ENCODE measurements at places on chromosomes 4 and X. TPM values are rescaled to one million over a fixed set of nuclear protein-coding genes. Genes with fewer than 3 reads are reported as not detected.

ATP6AP2 gene
- 85.2 TPM for total RNA-seq

CLDN2 gene
- 0.32 TPM for total RNA-seq

PPP1R2C gene
- total RNA-seq, result not detected

CHST7 gene
- 81.6 TPM for total RNA-seq

PROM1 gene
- 40.0 TPM for total RNA-seq

MAP7D2 gene
- total RNA-seq, result 0.48 TPM

GRCh38 chrX:95076449-95076848 is 1402.4 kb downstream of the FAM133A start:
- DNase-seq, result no peak

DNA sequence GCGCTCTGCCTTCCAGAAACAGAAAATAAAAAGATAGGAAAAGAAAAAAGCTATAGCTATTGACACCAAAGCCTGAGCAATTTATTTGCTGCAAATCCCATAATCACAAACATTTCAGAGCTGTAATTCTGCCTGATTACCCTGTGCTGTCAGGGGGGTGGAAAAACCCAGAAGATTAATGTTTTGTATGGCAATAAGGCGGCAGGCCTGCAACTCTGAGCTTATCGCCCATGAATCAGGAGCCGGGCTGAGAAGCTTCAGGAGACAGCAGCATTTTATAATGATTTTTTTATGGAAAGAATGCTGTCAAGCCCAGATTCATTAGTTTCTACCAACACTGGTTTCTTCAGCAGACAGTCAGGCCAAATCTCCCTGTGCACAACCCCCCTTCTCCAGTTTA is 82.6 kb upstream of the TMEM164 start:
- DNase-seq, result no peak

DNA sequence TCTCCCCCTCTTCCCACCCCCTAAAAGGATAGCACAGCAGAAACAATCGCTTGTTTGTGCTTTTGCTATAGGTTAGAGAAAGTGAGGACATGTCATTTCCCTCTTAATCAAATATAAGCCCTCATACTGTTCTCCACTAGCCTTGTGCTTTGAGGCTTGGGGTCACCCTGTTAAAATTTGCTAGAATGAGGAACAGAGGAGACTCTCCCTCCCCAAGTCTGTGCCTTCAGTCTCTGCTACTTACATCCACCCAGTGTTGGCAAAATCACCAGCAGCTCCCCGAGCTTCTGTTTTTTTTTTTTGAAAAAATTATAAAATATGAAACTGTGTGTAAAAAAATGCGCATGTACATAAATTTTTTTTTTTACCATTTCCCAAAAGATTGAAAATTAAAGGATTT is 19.3 kb downstream of the KLF3 start:
- DNase-seq, result no peak

GRCh38 chrX:64394059-64394873 is 986 bp downstream of the MTMR8 start:
- DNase-seq, result no peak

GRCh38 chr4:182916483-182917181 is 554 bp downstream of the DCTD start:
- peak; percentile 63 for DNase-seq

DNA sequence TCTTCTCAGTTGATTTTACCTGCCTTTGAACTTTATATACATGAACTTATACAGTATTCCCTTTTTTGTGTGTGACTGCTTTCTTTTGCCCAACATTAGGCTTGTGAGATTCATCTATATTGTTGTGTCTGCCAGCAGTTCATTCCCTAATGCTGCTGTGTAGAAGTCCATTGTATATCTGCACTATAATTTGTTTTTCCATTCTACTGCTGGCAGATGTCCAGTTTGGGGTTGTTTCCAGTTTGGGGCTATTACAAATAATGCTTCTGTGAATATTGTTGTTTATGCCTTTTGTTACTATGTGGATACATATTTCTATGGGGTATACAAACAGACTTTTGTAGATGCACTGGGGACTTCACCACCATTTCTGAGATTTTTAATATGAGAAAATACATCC is 268.4 kb downstream of the DCTD start:
- no peak for DNase-seq

DNA sequence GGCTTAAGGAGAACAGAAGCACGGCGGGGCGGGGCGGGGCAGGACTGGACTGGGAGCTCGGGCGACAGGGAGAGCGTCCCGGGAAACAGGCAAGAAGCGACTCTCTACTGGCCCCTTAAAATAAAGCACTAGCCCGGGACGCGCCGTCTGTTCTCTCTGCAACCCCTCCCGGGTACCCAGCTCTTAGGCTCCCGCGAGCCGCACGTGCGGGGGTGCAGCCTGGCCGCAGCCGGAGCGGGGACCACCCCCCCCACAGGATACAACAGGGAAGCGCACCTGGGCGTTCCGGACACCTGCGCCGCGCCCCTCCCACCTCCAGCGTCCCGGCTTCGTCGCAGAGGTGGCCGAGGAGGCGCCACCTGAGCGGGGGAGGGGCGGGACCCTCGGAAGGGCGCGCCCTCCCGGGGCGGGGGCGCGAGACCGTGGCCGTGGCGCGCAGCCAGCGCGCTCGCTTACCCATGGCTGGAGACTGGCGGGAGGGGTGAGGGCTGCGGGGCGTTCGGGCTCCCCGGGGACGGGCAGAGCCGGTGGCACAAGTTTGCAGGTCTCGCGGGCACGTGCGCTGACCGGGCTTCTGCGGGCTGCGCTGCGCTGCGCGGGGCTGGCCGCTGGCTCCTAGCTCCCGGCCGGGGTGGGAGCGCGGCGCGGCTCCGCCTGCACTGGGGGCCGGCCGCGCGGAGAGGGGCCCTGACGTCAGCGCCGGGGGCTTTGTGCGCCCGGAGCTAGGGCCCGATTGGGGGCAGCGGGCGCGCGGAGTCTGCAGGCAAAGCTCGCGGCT is 91.5 kb downstream of the GEMIN8 start:
- DNase-seq, result no peak

- DNase-seq, result peak; percentile 63
Observed at GRCh38 chr4:183960046-183960420, 54.9 kb downstream of the STOX2 start.

DNA sequence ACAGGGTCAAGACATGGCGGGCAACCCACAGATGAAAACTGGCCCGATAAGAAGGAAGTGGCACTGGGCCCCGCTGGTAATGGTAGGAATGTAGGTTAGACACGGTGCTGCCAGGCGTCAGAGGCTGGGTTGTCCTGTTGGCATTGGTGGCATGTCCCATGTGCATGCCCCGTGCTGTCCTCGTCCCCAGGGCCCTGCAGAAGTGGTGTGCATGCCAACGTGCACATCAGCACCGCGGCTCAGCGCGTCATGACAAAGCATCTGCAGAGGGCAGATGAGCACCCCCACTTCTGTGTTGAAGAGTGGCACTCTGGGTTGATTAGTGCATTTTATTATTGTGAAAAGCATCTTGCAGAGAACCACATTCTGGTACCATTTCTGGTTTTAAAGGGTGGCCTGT is 35.6 kb downstream of the NELFA start:
- no peak for DNase-seq

DNA sequence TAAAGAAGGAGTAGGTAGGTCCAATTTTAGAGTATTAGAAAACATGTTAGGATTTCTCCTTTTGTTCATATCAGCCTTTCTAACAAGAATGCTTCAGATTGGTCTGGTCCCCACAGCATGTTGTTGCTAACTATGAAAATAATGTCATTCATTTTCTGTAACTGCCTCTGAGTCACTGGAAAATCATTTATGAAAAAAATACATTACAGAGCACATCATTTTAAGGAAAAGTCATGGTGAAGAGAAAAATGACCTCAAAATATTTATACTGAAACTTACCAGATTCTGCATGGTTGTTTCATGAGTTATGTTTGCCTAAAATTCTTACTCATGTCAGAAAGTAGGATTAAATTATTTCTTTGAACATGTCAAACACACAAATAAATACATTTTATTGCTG is 35.2 kb downstream of the DTHD1 start:
- DNase-seq, result no peak

DNA sequence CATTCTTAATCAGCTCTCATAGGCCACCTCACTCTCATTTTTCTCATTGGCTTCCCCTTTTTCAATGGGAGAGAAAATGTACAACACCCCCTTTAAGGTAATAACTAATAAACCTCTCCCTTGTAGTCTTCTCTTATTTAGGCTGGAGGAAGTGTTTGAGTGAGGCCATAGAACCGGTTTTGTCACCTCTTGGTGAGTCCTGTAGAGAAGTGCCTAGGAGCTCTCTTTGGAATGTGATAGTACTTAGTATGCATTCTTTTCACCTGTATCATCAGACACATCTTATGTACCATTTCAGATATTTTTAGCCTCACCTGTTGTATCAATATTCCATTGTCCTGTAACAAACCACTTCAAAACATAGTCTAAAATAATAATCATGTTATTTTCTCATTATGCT is 3.5 kb upstream of the TAB3 start:
- DNase-seq, result no peak

DNA sequence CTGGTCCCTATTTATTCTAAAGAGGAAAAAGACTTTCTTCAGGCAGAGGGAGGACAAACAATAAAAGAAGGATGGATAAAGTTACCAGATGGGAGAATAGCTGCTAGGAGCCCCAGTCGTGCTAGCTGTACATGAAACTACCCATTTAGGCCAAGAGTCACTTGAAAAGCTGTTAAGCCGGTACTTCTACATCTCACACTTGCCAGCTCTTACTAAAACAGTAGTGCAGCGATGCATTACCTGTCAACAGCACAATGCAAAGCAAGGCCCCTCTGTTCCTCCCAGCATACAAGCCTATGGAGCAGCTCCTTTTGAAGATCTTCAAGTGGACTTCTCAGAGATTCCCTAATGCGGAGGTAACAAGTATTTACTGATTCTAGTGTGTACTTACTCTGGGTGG is 1138.8 kb downstream of the ARAP2 start:
- no peak for DNase-seq

- no peak for DNase-seq
Observed at GRCh38 chr4:123443401-123444289, 47.0 kb downstream of the SPRY1 start.

GRCh38 chr4:40918330-40918729 is 168.6 kb downstream of the NSUN7 start:
- DNase-seq, result peak; percentile 55

Measured in breast epithelium (tissue), 4 donors.